ENCODE measurements at places on chromosomes 4 and X.
A peak's percentile ranks its signal among the peaks of the same experiment; 100 is the strongest.

GRCh38 chrX:139844163-139844562, 88.7 kb downstream of the ATP11C start:
- DNase-seq: no peak

- no peak for DNase-seq
Observed at GRCh38 chr4:83335701-83336100, 1.1 kb upstream of the HPSE start.

- DNase-seq: no peak
Observed at GRCh38 chrX:72027024-72027913, 104.4 kb downstream of the RTL5 start.

DNA sequence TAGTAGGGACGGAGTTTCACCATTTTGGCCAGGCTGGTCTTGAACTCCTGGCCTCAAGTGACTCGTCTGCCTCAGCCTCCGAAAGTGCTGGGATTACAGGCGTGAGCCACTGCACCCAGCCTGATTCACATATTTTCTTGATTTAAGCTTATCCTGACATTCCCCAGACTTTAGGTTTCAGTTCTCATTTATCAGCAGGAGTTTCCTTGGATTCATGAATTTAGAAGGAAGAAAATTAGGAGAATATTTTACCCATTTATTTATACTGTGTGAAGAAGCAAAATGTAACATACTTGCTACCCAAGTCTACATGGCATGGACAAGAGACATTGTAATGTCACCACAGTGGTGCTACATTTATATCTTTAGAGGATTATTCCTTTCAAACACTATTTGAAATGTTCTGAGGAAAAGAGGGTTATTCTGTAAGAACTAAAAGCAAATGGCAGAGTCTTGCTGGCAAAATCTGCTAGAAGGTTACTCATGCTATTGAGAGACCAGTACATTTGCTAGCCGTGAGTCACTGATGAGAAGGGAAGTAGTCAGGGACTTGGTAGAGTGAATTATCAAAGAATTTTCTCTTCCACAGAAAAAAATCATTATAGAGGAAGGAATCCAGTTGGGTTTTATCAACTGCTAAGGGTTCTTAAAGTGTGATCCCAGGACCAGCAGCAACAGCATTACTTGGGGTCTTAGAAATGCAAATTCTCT, 26.1 kb upstream of the CFAP299 start:
- no peak for DNase-seq

DNA sequence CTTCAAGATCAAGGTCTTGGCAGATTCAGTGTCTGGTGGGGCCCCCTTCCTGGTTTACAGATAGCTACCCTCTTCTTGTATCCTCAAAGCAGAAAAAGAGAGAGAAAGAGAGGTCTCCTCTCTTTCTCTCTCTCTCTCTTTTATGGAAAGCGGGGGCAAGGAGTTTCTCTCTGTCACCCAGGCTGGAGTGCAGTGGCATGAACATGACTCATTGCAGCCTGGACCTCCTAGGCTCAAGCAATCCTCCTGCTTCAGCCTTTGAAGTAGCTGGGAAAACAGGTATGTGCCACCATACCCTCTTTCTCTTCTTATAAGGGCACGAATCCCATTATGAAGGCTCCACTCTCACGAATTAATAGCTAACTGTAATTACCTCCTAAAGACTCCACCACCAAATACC, 20.2 kb downstream of the RAB9B start:
- no peak for DNase-seq

GRCh38 chr4:105634402-105635080, 73.9 kb downstream of the INTS12 start:
- DNase-seq: no peak

GRCh38 chr4:48058617-48059530, 42.3 kb downstream of the NIPAL1 start:
- no peak for DNase-seq

- DNase-seq: peak; percentile 85
Observed at GRCh38 chr4:11427121-11427996, 1.3 kb downstream of the HS3ST1 start.

DNA sequence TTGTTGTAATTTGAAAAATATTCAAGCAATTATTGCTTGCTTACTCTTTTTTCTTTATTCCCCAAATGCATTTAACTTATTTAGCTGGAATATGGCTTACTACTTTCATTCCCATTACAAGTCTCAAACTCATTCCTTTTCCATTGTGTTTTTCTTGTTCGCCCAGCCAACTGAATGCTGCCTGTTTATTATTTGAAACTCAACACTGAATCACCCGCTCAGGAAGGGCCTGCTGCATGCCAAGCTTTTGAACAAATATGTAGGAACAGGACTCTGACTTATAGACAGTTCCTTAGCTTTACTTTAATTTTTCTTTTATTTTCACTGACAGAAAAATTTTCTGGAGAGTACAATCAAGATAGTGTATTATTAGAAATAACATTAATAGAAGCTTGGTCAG, 12.9 kb downstream of the PCDH18 start:
- DNase-seq: no peak

GRCh38 chr4:165506849-165507248, 128.0 kb downstream of the CPE start:
- DNase-seq: no peak

DNA sequence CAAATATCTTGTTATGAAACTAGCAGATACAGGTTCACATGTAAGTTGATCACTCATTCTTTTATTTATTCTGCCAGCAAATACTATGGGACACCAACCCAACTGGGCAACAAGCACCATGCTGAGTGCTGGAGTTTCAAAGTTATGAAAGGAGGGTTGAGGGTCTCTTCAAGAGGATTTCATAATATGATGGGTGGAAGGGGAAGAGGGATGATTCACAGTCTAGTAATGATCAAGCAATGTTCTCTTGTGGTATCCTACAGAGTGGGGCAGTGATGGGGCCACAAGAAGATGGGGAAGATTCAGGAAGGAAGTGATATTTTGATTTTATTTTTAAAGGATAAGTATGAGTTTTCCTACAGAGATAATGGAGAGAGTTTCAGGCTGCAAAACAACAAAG, 46.2 kb upstream of the TXK start:
- no peak for DNase-seq

- DNase-seq: no peak
Observed at GRCh38 chr4:16731776-16732380, 166.6 kb downstream of the LDB2 start.

GRCh38 chrX:150058728-150059127, 120.4 kb upstream of the EOLA2 start:
- no peak for DNase-seq

Data from posterior vena cava (tissue), 2 donors.